ENCODE measurements at places on chromosomes 1 and 21.

GRCh38 chr1:41673378-41673777, 188.9 kb upstream of the EDN2 start:
- no peak for DNase-seq

DNA sequence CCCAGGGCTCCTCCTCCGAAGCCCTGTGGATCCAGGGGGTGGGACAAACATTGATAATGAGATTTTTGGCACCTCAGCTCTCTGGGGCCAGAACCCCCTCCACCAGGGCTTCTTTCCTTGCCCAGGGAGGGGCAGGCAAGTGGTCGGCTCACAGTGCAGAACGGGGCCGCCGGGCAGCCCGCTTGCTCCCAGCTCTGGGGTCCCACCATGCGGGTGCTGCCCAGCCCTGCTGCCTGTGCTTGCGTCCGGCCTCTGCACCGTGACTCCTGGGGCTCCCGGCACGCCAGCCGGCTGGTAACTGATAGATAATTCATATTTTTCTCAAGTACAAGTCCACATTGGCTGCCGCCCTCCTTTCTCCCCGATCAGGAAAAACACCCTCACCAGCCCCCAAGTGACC, 42.0 kb upstream of the CCDC27 start:
- no peak for DNase-seq

DNA sequence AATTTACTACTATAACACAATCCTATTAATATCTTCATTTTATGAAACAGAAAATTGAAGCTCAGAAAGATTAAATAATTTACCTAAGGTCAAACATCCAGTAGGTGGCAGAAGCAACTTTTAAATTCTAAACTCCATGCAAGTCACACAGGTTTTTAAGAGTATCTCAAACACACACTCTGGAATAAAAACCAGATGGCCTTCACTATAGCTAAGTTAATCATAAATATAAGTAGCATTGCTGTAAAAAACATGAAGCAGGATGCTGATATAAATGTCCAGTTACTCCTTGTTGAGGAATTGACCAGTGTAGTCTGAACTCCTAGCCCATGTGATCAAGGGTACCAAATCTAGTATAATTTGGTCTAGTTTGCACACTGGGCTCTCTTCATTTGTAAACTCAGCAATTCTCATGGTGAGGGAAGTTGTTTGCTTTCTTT, 9.4 kb upstream of the FMO3 start:
- DNase-seq, result no peak

- DNase-seq, result no peak
Observed at GRCh38 chr1:208189183-208189582, 55.0 kb downstream of the PLXNA2 start.

DNA sequence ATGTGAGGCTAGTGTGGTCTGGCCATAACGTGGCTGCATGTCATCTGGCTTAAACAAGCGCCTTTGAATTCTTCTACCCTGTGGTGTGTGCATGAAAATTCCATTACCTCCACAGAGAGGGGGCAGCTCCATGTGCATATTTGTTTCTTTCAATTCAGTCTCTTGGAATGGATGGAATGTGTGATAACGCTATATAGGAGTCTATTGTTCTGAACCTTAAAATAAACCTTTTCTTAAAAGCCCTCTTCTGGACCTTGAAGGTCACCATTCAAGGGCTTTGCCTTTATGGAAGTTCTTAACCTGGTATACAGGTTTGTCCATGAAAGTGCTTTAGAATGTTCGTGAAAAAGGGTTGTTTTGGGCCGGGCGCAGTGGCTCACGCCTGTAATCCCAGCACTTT, 118.2 kb upstream of the ADGRL2 start:
- DNase-seq, result no peak

DNA sequence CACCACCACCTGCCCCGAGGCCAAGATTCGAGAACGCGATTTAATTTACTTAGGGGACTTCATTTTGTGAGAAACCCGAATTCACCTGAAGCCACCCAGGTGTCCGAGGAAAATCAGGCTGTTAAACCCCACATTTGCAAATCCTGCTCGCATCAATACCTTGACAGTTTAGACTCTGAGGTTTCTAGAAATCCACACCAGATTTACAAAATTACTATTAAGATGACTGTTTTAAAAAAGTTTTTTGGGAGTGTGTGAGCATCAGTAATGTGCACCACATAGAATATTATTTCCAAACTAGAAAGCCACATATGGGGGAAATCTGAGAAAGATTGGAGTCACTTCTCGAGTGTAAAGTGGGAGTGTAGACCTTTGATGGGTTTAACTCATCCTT, 685 bp downstream of the RIMKLA start:
- DNase-seq, result no peak

- DNase-seq, result no peak
Observed at GRCh38 chr21:32955311-32956060, 70.2 kb upstream of the OLIG2 start.

- no peak for DNase-seq
Observed at GRCh38 chr1:115194506-115194905, 105.2 kb upstream of the TSPAN2 start.

DNA sequence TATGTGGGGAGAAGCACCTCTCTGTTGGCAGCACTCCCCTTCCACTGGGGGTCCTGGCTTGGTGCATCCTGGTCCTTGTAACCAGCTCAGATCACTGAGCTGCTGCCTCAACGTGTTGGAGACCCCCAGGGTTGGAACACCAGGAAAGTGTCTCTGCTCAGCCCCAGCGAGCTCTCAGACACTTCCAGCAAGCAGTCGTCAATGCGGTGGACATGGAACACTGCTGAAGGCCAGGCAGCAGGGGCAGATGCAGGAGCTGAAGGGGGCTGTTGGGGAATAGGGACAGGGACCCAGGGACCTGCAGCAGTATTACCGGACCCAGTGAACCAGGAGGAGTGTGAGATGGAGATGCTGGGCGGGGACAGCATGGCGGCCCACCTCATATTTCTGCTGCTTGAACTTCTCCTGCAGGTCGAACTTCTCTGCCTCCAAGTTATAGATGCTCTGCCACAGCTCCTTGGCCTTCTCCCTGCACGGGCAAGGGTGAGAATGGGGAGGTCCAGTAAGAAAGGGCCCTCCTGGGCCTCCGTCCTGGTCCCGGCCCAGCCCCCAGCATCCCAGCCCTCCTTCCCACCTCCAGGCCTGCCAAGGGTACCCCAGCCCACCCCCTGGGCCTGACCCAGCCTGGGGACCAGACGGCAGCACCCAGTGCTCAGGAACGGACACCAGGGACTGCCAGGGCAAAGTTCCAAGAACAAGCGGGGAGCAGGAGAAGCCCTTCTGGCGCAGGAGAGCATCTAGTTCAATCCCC, 16.4 kb downstream of the TNNT2 start:
- no peak for DNase-seq

- DNase-seq, result no peak
Observed at GRCh38 chr21:35929901-35930300, 130.4 kb downstream of the SETD4 start.

- peak; percentile 73 for DNase-seq
Observed at GRCh38 chr1:25996966-25997827, 666 bp downstream of the PAFAH2 start.

GRCh38 chr21:43274022-43274945, 105.5 kb downstream of the CRYAA start:
- no peak for DNase-seq

DNA sequence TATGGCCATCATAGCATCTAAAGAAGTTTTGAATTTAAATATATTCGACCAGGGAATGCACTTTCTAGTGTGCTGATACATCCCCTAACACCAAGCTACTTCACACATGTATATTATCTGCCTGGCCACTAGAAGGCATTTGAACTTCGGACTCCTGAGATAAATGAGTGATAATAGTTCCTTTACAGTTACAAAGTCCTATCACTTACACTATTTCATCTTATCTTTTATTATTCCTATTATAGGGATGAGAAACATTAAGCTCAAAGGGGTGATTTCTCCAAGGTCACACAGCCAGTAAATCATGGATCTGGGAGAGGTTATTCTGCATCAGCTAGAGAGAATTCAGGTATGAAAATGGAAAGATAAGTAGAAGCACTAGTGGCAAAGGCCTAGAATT, 40.3 kb downstream of the GPATCH2 start:
- no peak for DNase-seq

- no peak for DNase-seq
Observed at GRCh38 chr1:19427087-19427781, 58.1 kb downstream of the CAPZB start.

DNA sequence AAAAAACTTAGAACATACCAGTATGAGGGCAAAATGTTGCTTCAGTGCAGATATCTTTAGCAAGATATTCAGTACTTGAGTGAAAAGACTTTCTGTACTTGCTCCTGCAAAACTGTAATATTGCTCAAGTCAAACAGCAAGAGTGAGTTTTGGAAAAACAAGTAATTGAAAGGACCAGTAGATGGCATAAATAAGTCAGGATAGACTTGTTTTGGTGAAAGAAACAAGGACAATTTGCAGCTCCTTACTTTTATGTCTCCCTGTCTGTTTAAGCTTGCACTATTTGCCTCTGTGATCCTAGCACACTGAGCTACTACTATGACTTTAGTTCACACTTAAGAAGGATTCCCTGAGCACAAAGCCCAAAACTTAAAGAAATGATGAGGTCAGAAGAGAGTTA, 39.1 kb downstream of the IFI44 start:
- DNase-seq, result no peak

- DNase-seq, result no peak
Observed at GRCh38 chr1:93588206-93588605, 93.4 kb downstream of the BCAR3 start.

DNA sequence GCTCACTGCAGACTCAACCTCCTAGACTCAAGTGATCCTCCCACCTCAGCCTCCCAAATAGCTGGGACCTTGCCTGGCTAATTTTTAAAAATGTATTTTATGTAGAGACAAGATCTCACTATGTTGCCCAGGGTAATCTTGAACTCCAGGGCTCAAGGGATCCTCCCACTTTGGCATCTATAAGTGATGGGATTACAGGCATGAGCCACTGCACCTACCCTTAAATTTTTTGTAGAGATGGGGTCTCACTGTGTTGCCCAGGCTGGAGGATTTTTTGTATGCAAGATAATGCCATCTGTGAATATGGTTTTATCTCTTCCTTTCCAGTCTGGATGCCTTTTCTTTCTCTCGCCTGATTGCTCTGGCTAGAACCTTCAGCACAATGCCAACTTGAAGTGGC, 8.7 kb upstream of the DCAF8 start:
- no peak for DNase-seq

DNA sequence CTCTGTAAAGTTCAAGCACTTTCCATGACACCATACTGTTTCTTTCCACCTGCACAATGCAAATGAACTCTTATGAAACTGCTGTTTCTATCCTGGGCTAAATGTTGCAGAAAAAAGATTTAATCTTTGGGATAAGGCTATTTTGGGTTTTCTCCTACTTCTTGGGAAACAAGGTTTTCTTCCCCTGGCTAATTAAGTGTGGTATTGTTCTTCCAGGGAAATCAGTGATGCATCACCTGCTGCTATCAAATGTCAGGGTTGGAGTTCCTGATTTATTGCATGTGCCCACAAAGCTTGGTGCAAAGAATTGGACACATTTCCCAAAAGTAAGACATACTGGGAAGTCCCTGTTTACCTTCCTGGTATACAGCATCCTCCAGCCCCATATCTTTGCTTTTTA, 6.0 kb upstream of the RGS4 start:
- DNase-seq, result no peak

DNA sequence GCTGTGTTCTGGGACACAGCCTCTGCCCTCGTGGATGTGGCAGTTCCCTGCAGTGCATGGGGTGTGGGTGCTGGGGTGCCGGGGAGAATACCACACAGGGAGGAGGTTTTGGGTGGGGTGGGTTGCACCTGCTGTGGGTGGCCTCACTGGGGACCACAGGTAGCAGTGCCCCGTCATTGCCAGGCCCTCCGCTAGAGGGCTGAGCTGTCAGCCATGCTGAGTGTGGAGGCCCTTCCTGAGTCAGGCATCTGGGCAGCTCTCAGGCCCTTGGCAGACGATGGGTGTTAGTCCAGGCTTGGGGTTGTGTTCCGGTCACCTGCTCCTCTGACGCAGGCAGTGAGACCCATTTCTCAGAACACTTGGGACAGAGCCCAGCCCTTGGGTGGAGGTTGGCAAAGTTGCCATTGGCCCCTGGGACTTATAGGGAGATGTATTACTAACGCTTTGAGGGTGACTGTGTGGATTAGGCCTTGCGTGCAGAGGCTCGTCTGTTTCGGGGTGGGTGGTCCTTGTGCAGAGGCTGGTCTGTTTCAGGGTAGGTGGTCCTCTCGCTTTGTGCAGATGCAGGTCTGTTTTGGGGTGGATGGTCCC, 23.9 kb downstream of the PCNT start:
- no peak for DNase-seq

- no peak for DNase-seq
Observed at GRCh38 chr1:220453371-220453770, 74.6 kb upstream of the MARK1 start.

DNA sequence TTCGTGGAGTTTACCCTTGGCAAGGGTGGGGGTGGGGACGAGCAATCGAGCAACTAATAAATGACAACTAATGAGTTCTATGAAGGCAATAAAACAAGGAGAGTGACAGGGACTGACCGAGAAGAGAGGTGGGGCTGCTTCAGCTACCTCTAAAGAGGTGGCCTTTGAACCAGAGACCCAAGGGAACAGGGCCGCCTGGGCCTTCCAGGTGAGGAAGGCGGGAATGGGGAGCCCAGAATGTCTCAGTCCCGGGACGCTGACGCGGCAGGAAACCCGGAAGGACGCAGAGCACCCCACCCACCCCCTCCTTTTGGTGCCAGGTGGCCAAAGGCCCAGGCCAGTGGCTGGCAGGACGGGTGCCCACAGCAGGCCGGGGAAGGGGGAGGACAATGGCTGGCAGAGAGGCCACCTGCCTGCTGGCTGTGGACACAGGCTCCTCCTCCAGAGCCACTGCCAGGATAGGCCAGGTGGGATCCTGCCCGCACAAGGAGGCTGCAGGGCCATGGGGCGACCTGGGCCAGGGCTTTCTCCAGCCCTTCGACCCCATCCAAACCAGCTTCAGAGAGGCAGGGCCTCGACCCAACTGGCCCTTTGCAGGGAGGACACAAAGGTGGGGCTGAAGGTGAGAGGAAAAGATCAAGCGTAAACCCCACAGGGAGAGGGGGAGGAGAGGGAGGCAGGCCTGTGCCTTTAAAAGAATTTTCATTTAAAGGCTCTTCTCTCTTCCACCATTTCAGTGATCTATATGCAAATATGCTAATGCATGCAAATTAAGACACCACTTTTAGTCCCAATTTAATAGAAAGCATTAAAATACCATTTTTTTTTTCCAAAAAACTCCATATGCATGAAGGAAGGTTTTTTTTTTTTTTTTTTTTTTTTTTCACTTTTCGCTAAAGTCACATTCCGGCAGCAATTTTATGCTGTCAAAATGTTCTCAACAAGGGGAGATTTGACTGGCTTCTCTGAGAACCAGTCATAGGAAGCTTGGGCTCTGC, 58.1 kb downstream of the CASZ1 start:
- no peak for DNase-seq

DNA sequence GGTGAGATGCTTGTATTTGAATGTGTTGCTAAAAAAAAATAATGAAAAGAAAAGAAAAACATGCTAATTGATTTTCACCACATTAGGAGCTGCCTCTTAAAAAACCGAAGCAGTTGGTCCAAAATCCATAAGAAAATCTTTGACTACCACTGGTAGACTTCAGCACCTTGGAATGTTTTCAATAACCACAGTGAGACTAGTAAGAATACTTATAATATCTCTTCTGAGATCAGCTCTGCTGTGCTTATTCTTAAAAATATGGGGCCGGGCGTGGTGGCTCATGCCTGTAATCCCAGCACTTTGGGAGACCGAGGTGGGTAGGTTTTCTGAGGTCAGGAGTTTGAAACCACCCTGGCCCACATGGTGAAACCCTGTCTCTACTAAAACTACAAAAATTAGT, 15.1 kb downstream of the NFYC start:
- no peak for DNase-seq
